ENCODE measurements at places on chromosomes 1 and 21. TPM values are rescaled to one million over a fixed set of nuclear protein-coding genes. Genes with fewer than 3 reads are reported as not detected.

Gene PADI1
- total RNA-seq, result not detected

Gene MATN1
- total RNA-seq, result 1.6 TPM

Gene SPRR2A
- not detected for total RNA-seq

Gene DTL
- total RNA-seq, result 7.8 TPM

Gene SERPINC1
- not detected for total RNA-seq

Gene SLC45A3
- total RNA-seq, result 2.1 TPM

Gene RGS8
- not detected for total RNA-seq

Gene POU3F1
- 0.52 TPM for total RNA-seq

Gene ESRRG
- total RNA-seq, result 25.1 TPM

Gene AMIGO1
- total RNA-seq, result 8.4 TPM
